ENCODE measurements at places on chromosomes 12 and 14.

DNA sequence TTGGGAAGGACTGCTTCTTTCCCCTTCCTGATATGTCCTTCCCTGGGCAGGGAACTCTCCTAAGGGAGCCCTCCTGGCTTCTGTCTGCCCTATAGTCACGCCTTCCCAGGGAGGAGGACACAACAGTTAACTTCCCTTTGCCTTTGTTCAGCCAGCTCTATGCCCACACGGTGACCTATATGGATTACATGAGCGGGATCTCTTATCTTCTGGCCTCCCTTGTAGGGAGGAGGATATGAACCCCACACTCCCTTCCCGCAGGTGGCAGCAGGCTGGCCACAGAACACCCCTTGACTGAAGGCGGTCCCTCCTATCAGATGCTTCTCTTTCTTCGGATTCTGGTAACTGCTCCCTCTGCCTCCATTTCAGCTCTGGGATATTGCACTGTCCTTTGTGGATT is 135.6 kb upstream of the MAX start:
- peak; percentile 28 for DNase-seq

- DNase-seq, result no peak
Measured at GRCh38 chr12:14828892-14829291, 14.4 kb downstream of the ART4 start.

- no peak for DNase-seq
Measured at GRCh38 chr12:129332286-129332685, 479.0 kb downstream of the GLT1D1 start.

DNA sequence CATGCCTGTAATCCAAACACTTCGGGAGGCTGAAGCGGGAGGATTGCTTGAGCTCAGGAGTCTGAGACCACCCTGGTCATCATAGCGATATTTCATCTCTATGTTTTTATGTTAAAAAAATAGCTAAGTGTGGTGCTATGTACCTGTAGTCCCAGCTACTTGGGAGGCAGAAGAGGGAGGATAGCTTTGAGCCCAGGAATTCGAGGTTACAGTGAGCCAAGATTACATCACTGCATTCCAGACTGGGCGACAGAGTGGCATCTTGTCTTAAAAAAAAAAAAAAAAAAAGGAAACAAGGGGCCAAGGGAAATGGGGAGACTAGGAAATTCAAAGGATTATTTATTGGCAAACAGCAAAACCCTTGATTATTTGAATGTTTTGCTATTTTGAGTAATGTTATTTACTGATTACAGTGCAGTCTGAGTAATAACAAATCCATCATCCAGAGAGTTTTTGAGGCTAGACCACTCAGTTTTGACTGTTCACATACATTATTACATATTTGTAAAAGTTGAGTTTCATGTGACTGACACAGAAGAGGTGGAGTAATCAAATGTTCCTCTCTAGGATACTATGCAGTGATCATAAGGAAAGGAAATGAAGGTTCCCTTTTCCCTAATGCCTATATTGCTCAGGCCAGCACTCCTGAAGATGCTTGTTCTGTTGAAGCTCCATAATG is 40.8 kb downstream of the PRKCH start:
- no peak for DNase-seq

GRCh38 chr12:130339951-130340350 is 2.3 kb downstream of the PIWIL1 start:
- no peak for DNase-seq

DNA sequence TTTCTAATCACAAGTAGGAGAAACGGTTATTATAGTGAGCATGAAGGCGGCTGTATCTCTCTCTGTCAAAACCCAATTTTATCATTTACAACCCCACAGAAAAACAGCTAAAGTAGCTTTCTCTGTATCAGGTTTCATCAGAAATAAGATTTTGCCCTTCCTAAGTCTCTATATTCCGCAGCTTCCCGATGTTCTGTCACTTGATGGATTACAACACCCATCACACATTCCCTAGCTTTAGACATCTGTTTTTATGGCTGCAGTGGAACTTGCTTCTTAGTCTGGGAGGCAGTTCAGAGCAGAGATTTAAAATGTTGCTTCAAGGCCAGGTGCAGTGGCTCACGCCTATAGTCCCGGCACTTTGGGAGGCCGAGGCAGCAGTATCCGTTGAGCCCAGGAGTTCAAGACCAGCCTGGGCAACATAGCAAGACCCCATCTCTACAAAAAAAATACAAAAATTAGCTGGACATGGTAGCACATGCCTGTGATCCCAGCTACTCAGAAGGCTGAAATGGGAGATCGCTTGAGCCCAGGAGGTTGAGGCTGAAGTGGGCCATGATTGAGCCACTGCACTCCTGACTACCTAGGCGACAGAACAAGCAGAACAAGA is 27.6 kb upstream of the FOXN3 start:
- no peak for DNase-seq
